ENCODE measurements at places on chromosomes 3 and 15. TPM values are rescaled to one million over a fixed set of nuclear protein-coding genes. Genes with fewer than 3 reads are reported as not detected.

GRCh38 chr15:31472636-31473384 is 146.2 kb downstream of the KLF13 start:
- H3K36me3 ChIP-seq = no peaks in the 10 kb centered on the region
- H3K27me3 ChIP-seq = no peaks in the 10 kb centered on the region
- H3K4me1 ChIP-seq = peaks cover 26% of the 10 kb centered on the region
- H3K4me3 ChIP-seq = no peak overlapping the region

DNA sequence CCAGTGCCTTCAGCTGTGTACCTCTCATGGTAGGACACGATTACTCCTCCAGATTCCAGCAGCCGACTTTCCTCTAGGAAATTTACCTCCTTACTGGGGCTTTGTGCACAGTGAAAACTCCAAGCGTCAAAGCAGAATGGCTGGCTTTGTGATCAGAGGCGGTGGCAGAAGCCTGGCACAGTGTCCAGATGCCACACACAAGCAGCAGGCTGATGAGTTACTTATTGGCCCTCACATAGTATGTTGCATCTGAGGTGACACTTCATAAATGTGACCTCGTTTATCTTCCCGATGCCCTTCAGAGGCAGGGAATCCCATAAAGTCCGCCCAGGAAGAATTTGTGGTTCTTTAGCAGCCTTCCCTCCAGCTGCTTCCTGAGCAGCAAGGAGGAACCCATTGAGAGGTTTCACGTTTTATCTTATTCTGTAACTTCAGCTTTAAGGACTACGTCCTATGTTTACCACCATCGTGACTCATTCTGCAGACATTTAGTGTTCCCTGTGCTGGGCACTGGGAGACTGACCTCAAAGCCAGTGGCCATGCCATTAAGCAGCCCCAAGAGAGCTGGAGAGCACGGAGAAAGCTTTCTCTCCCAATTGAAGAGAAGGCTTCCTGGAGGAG is 107.1 kb upstream of the C15orf61 start:
- no peak for DNase-seq
- peak overlapping the region; percentile 75 for H3K27ac ChIP-seq
- no peaks in the 10 kb centered on the region for H3K27me3 ChIP-seq
- H3K36me3 ChIP-seq = no peaks in the 10 kb centered on the region

GRCh38 chr3:101850246-101851051 is 1.1 kb downstream of the NFKBIZ start:
- peaks cover 34% of the 10 kb centered on the region for H3K4me1 ChIP-seq
- peaks cover 36% of the 10 kb centered on the region for H3K36me3 ChIP-seq
- peak overlapping the region; percentile 95 for H3K4me3 ChIP-seq
- H3K27ac ChIP-seq = peak overlapping the region; percentile 94

DNA sequence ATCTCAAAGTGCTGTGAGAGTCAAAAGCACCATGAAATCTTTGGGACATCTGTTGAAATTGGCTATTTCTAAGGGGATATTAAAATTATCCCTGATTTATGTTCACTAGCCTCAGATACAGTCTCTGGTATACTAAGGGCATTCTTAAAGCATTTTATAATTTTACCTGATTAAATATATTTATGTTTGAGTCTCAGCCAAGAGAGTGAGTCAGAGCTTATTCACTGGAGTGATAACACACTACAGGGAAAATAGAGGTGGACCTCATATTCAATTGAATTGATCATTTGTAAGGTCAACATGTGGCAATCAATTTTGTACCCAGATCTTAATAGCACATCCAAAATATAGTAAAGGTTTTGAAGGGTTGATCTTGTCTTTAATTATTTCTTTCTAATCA is 733.6 kb downstream of the EPHA3 start:
- no peaks in the 10 kb centered on the region for H3K36me3 ChIP-seq
- no peak overlapping the region for H3K27ac ChIP-seq
- H3K4me3 ChIP-seq = no peak overlapping the region

- peaks cover 58% of the 10 kb centered on the region for H3K27me3 ChIP-seq
- no peak for DNase-seq
- no peaks in the 10 kb centered on the region for H3K36me3 ChIP-seq
- peak within 1 kb of the TSS; percentile 77 for H3K4me3 ChIP-seq
- H3K27ac ChIP-seq = no peak within 1 kb of the TSS
These were observed at the start of gene SEMA5B for GRCh38 chr3:123027292-123028232. Gene SEMA5B (minus strand): TSS chr3:123027763. CDS start chr3:122961263, 66,500 bp downstream.

- DNase-seq = no peak
- H3K27ac ChIP-seq = peak overlapping the region; percentile 99
- H3K4me1 ChIP-seq = peaks cover 79% of the 10 kb centered on the region
- peaks cover 25% of the 10 kb centered on the region for H3K36me3 ChIP-seq
These were observed 50.7 kb downstream of the UMPS start for GRCh38 chr3:124780761-124781475.

GRCh38 chr3:31613177-31613576 is 80.5 kb downstream of the STT3B start:
- no peak overlapping the region for H3K4me3 ChIP-seq
- no peak overlapping the region for H3K27ac ChIP-seq
- peaks cover 9% of the 10 kb centered on the region for H3K4me1 ChIP-seq

- H3K36me3 ChIP-seq = no peaks in the 10 kb centered on the region
- no peaks in the 10 kb centered on the region for H3K4me1 ChIP-seq
- DNase-seq = no peak
- no peaks in the 10 kb centered on the region for H3K27me3 ChIP-seq
These were observed 49.9 kb downstream of the CNTN3 start for GRCh38 chr3:74564560-74564959.

DNA sequence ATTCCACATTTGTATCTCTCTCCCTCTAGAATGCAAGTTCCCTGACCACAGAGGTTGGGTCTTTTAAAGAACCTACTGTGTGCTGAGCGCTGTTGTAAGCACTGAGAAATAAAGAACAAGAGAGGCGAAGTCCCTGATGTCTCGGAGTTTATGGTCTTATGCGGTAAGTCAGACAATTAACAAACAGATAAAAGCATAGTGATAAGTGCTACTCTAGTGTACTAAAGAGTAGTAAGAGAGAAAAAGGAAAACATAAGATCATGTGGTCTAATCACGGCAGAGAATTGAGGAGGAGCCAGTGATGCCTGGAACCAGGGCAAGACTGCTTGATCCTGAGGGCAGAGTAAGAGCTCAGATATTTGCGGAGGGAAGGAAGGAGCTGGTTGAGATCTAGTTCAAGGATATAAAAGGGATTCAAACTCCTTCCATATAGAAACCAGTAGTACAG is 29.8 kb upstream of the TSC22D2 start:
- peaks cover 31% of the 10 kb centered on the region for H3K4me1 ChIP-seq
- H3K27ac ChIP-seq = no peak overlapping the region
- DNase-seq = no peak
- H3K4me3 ChIP-seq = no peak overlapping the region
- no peaks in the 10 kb centered on the region for H3K27me3 ChIP-seq

- no peak overlapping the region for H3K4me3 ChIP-seq
- peaks cover 2% of the 10 kb centered on the region for H3K4me1 ChIP-seq
- no peak overlapping the region for H3K27ac ChIP-seq
These were observed 27.9 kb upstream of the PSTPIP1 start for GRCh38 chr15:76967067-76967466.

- peak overlapping the region; percentile 89 for H3K4me3 ChIP-seq
- DNase-seq = no peak
- peaks cover 24% of the 10 kb centered on the region for H3K4me1 ChIP-seq
- H3K27ac ChIP-seq = no peak overlapping the region
- no peaks in the 10 kb centered on the region for H3K36me3 ChIP-seq
- H3K27me3 ChIP-seq = peaks cover 2% of the 10 kb centered on the region
These were observed 715 bp upstream of the SCAPER start for GRCh38 chr15:76905855-76906254.

- H3K4me1 ChIP-seq = no peaks in the 10 kb centered on the region
- peaks cover 48% of the 10 kb centered on the region for H3K27me3 ChIP-seq
- DNase-seq = peak; percentile 69
- H3K36me3 ChIP-seq = no peaks in the 10 kb centered on the region
- H3K4me3 ChIP-seq = no peak overlapping the region
- no peak overlapping the region for H3K27ac ChIP-seq
These were observed 138.1 kb upstream of the ATP10A start for GRCh38 chr15:26001201-26001600.

DNA sequence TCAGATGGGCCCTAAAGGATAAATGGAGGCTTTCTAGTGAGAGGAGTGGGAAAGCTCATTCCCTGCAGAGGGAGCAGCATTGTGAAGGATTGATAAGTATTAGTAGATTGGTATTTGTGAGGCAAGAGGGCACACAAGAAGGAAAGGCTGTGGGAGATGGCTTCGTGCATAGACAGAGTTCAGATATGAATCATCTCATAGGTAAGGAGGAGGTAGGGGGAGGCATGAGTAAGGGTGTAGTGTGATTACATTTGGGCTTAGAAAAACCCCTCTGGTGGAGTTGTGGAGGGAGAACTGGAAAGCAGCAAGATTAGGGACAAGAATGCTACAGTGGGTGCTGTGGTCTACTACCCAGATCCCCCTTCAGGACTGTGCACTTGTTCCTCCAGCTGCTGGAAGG is 29.6 kb downstream of the ONECUT1 start:
- DNase-seq = no peak
- no peaks in the 10 kb centered on the region for H3K36me3 ChIP-seq
- H3K4me3 ChIP-seq = no peak overlapping the region

DNA sequence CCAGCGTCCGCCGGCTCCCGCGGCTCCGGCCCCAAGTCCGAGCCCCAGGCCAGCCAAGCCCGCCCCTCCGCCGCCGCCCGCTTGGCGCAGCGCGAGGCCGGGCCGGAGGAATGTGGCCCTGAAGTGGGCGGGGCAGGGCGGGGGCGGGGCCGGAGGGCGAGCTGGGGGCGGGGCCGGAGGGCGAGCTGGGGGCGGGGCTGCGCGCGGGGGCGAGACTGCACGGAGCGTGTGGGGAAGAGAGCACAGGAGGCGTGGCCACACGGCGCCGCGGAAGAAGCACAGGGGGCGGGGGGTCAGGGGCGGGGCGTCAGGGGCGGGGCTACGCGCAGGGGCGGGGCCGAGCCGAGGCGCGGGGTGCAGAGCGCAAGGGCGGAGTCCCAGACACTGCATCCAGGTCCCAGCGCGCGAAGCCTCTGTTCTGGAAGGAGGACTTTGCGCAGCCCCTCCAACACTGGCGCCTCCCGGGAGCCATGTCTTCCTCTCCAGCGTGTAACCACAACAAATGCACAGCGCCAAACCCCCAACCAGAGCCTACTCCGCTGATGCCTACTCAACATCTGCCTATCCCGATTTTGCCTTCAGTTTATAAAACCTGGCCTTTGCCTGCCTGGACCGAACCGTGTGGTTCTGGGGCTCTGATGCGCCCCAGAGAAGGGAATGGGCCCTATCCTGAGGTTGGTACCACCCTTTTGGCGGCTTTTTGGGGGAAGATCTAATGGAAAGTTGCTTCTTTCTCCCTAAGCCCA is 105.5 kb downstream of the IQSEC1 start:
- H3K27me3 ChIP-seq = no peaks in the 10 kb centered on the region
- peak; percentile 97 for DNase-seq
- peak overlapping the region; percentile 72 for H3K4me3 ChIP-seq

DNA sequence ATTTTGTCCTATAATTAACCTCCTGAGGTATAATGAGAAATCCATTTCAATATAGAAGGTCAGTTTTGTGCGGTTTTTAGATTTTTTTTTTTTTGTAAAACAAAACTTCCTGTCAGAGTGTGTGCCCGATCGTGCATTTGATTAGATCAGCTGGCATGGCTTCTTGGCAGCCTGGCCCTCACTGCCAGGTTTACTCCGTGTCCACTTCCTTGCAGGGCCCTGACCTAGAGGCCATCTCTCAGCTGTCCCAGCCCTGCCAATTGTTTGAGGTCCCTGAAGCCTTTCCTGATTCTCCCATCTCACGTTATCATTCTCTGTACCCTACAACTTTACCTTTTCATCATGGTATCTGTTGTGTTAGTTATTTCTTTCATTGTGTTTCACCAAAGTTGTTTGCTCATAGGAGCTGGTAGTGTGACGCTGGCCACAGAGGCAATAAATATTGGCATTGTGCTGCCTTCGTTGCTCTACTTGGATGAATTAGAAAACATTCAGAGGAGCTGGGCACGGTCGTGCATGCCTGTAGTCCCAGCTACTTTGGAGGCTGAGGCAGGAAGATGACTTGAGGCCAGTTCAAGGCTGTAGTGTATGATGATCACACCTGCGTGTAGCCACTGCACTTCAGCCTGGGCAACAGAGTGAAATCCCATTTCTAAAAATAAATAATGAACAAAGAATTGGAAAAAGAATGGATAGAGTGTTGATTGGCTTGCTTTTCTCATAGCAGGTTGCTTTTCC is 202.0 kb downstream of the GHSR start:
- H3K36me3 ChIP-seq = peaks cover 33% of the 10 kb centered on the region
- H3K27ac ChIP-seq = no peak overlapping the region
- DNase-seq = no peak
- no peaks in the 10 kb centered on the region for H3K27me3 ChIP-seq
- H3K4me1 ChIP-seq = peaks cover 33% of the 10 kb centered on the region
- no peak overlapping the region for H3K4me3 ChIP-seq

- H3K4me3 ChIP-seq = no peak overlapping the region
- H3K4me1 ChIP-seq = peaks cover 32% of the 10 kb centered on the region
- H3K27me3 ChIP-seq = no peaks in the 10 kb centered on the region
- no peaks in the 10 kb centered on the region for H3K36me3 ChIP-seq
- no peak overlapping the region for H3K27ac ChIP-seq
- DNase-seq = no peak
These were observed 112.0 kb downstream of the TMCO5A start for GRCh38 chr15:38046257-38047051.

GRCh38 chr15:99052205-99052604 is 44.6 kb upstream of the PGPEP1L start:
- no peaks in the 10 kb centered on the region for H3K36me3 ChIP-seq
- H3K27me3 ChIP-seq = peaks cover 2% of the 10 kb centered on the region
- H3K4me3 ChIP-seq = no peak overlapping the region
- H3K27ac ChIP-seq = no peak overlapping the region

DNA sequence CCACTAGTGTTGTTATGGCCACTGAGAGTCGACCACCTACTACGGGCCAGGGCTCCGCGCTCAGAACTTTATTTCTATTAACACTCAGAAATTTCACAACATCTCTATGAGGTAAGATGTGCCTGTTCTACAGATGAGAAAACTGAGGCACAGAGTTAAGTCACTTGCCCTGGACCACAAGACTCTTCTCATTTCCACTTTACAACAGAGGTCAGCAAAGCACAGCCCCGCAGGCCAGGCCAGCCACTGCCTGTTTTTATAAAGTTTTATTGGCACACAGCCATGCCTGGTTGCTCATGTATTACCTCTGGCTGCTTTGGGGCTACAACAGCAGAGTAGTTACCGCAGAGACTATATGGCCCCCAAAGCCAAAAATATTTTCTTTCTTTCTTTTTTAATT is 503.6 kb downstream of the SHQ1 start:
- no peaks in the 10 kb centered on the region for H3K36me3 ChIP-seq
- no peaks in the 10 kb centered on the region for H3K27me3 ChIP-seq
- no peak overlapping the region for H3K4me3 ChIP-seq
- no peak for DNase-seq

- no peaks in the 10 kb centered on the region for H3K27me3 ChIP-seq
- H3K4me1 ChIP-seq = peaks cover 72% of the 10 kb centered on the region
- H3K36me3 ChIP-seq = peaks cover 15% of the 10 kb centered on the region
- peak within 1 kb of the TSS; percentile 78 for H3K4me3 ChIP-seq
- no peak for DNase-seq
These were observed at the start of gene TM4SF1 for GRCh38 chr3:149377408-149378364. Gene TM4SF1 (minus strand): TSS chr3:149377649. CDS start chr3:149377547, 102 bp downstream.

- no peaks in the 10 kb centered on the region for H3K27me3 ChIP-seq
- DNase-seq = no peak
- H3K4me3 ChIP-seq = no peak overlapping the region
- peaks cover 33% of the 10 kb centered on the region for H3K4me1 ChIP-seq
- H3K27ac ChIP-seq = no peak overlapping the region
These were observed 40.5 kb downstream of the BOC start for GRCh38 chr3:113251817-113252216.

Gene GPR27
- total RNA-seq = 0.63 TPM

Gene RNU5B-1
- total RNA-seq = 18.5 TPM

Gene FMN1
- total RNA-seq = 5.8 TPM

Gene IFRD2
- 54.2 TPM for total RNA-seq

Gene GOLGA8S
- total RNA-seq = 0.44 TPM

Gene SCAANT1
- not detected for total RNA-seq

Gene SLC33A1
- 30.6 TPM for total RNA-seq

Gene CD200R1
- not detected for total RNA-seq

Gene RTP1
- total RNA-seq = not detected

Gene SMAD6
- 17.5 TPM for total RNA-seq

Gene STRIT1
- not detected for total RNA-seq
